ENCODE measurements at places on chromosomes 2 and 18.

DNA sequence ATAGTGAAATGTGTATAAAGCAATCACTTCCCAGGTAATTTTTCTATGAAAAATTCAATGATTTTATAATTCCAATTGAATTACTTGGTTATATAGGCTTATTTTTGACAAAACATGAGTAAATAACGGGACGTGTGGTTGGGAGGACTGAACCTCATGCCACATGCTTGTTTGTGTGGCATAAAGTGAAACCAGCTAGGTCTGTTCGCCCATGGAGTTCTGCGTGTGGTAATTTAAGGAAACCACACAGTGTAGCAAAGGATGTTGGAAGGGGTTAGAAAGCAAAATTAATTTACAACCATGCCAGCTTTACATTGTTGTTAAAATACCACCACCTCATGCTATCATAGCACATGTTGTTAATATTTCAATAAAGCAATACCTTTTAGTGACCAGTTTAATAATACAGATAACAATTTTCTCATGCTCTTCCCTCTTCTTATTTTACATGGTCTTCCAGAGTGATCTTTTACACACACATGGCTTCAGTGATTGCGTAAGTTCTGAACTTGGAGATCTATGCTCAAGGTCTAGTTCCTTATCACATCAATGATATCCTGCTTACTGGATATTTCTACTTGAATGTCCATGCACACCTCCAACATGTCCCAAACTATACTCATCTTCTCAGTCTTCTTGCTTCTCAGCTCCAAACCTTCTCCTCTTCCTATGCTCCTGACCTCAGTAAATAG, 156.4 kb upstream of the ITGA4 start:
- DNase-seq, result no peak

GRCh38 chr2:17849275-17849674, 29.2 kb upstream of the KCNS3 start:
- DNase-seq, result no peak

- DNase-seq, result peak; percentile 6
Measured at GRCh38 chr2:72003796-72004195, 143.9 kb downstream of the CYP26B1 start.

DNA sequence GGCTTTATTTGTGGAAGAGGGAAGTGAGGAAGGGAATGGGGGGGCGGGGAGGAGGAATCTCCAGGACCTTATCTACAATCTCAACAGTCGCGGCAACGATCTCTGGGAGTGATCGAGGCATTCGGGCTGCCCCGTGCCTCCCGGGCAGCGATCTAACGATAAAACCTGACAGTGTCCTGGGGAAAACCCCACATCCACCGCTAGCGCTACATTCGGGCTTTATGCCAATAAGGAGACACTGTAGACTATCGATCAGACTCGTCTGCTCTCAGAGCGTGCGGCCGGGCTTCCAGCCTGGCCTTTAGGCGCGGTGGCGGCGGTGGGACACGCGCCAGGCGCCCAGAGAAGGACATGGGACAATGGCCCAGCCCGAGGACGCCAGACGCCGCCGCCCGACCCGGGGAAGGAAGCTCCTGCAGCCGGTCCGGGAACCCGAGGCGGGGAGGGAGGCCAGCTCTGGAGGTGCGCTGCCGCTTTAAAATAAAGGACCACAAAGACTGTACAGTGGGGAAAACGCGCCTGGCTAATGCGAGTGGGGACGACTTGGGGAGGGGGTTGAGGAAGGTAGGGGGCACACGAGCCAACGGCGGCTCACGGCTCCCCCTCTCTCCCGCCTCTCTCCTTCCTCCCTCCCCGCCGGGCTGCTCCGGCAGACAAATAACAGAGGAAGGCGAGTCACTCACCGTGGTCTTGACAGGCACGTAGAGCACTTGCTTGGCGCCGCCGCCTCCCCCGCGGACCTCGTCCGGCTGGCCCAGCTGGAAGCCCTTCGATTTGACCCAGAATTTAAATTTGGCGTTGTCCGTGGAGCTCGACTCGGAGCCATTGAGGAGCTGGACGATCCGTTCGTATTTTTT, 2.2 kb downstream of the NOL4 start:
- peak; percentile 41 for DNase-seq

GRCh38 chr2:233369897-233370685, 15.8 kb downstream of the DGKD start:
- no peak for DNase-seq

DNA sequence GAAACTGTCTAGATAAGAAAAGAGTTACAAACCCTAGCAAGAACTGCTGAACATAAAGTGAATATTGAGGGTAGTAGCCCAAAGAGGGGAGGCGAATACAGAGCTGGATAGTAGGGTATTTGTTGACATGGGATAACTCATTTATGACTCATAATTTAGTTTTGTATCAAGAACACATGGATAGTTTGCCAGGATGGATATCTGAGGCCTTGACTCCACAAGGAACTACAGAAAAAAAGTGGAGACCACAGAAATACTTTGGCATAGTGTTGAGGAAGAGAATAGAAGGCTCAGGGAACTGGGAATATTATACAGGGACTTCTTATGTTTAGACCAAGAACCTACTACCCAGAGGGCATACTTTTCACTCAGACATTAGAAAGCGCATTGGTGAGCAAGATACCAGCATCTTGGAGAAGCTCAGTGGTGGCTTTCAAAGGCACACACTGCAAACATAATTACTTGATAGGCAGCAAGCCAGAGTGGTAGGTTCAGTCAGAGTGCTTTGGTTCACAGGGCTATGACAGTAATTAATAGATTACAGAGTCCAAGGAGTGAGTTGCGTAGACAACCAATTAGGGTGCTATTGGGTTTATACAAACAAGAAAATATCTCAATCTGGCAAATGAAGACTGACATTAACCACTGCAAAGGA, 51.9 kb upstream of the ZBTB7C start:
- no peak for DNase-seq

GRCh38 chr18:26526128-26526965, 22.0 kb downstream of the KCTD1 start:
- no peak for DNase-seq

GRCh38 chr2:216318521-216318874, 53.8 kb downstream of the MARCHF4 start:
- DNase-seq, result no peak

- no peak for DNase-seq
Measured at GRCh38 chr2:204869132-204869823, 324.0 kb downstream of the PARD3B start.

GRCh38 chr2:157194097-157194688, 63.3 kb upstream of the GALNT5 start:
- DNase-seq, result peak; percentile 59

DNA sequence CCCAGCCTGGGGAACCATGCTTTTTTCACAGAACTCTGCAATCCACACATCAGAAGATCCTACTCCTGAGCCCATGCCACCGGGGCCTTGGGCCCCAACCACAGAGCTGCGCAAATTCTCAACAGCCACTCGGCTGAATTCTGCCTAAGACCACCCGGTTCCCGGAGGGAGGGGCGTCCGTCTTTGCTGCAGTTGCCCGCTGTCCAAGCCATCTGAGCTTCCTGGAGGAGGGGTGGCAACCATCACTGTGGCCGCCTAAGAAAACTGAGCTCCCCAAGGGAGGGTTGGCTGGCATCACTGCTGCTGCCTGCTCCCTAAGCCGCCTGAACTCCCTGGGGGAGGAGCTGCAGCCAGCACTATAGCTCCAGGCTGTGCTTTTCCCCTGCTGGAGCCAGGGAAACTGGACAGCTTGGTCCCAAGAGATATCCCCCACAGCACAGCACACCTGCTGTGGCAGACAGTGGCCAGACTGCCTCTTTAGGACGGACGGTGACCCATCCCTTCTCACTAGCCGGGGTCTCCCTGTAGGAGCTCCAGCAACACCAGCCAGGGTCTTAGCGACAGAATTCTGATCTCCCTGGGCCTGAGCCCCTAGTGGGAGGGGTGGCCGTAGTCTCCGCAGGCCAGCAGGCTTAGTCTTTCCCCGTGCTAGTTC, 1411.6 kb upstream of the CDH2 start:
- DNase-seq, result no peak

DNA sequence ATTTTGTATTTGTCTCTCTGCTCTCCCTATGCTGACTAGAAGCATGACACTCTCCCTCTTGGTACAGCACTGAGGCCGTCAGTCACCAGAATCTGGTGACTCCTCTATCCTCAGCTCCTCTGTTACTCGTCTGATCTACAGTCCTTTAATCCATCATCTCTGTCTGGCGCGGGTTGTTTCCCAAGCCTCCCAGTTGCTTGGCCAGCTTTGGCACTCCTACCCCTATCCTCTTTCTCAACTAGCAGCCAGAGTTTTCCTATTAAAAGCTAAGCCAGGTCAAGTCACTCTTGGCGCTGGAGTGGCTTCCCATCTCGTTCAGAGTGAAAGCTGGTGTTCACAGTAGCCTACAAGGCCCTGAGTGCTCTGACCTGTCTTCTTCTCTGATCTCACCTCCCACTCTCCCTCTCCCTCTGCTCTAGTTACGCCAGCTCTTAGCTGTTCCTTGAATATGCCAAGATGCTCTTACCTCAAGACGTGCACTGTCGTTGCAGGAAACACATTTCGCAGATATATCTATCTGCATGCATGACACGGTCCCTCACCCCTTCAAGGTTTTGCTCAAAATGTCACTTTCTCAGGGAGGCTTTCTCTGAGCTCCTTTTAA, 41.8 kb upstream of the PSME4 start:
- no peak for DNase-seq
